ENCODE measurements at places on chromosomes 5 and 9.

DNA sequence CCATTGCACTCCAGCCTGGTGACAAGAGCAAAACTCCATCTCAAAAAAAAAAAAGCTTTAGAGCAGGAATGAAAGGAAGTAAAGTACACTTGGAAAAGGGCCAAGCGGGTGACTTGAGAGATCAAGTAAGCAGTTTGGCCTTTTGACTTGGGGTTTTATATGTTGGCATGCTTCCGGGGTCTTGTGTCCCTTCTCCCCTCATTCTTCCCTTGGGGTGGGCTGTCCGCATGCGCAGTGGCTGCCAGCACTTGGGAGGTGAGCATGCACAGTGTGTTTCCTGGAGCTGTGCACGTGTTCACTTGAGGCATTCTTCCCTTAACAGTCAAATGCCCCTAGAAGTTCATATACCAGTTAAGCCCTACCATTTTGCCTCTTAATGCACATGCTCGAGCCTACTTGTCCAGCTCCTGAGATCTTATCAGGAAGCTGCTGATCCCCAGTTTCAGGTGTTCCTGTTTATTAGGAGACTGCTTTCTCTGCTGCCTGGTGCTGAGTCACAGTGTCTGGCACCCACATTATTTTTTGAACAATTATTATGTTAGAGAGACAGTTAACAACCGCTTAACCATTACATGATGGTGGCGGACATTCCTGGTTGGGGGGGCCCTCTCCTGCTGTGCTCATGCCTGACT is 32.6 kb upstream of the PRRC2B start:
- DNase-seq = peak; percentile 45

DNA sequence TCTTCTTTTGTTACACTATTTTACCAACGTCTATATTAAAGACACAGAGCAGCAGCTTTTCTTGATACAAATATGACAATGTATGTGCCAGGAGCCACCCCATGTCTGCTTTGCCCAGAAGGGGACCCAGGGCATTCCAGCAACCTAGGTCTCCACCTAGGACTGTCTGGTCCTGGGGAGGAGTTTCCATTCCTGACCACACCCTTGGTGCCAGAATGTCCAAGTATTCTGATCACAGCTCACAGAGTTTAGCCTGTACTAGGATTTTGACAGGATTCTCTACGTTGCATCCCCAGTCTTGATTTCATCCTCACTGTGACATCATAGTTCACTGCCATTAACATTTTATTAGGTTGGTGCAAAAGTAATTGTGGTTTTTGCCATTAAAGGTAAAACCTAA is 224.7 kb downstream of the SREK1 start:
- DNase-seq = no peak

- DNase-seq = no peak
These were observed 287.2 kb upstream of the ZNF608 start for GRCh38 chr5:125033602-125034001.

- DNase-seq = no peak
These were observed 19.7 kb downstream of the ACSL6 start for GRCh38 chr5:131991593-131992324.
